ENCODE measurements at places on chromosomes 3 and 15.

- DNase-seq = no peak
Observed at GRCh38 chr15:45093622-45094357, 20.2 kb downstream of the DUOX2 start.

- no peak for DNase-seq
Observed at GRCh38 chr15:88480981-88481380, 13.5 kb downstream of the MRPS11 start.

- DNase-seq = no peak
Observed at GRCh38 chr3:158159714-158160113, 49.8 kb downstream of the RSRC1 start.

GRCh38 chr3:113275583-113275928 lies 64.2 kb downstream of the BOC start:
- no peak for DNase-seq

DNA sequence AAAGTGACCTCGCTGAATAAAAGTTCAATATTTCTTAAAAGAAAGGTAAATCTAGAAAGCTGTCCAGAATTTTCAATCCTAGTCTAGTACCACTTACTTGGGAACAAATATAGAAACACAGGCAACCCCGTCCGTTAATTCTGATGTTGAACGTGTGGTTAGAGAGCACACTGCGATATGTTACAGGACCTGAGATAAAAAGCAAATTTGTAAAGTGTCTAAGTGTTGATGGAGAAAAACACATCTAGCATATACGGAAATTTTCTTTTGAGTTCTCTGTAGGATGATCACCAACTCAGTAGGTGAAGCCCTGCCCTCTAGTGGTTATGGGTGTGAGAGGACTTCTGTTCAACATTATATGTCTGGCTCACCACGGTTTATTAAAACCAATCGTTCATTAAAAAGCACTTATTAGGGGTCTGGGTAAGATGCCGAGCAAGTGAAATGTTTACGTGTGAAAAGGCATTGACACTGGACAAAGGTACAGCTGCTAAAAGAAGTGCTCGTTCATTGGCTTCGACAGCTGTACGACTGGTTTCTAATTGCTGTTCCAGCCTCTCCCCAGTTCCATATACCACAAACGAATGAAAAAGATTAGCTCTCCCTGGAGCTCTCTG lies 1.0 kb upstream of the ATP2C1 start:
- DNase-seq = peak; percentile 83

DNA sequence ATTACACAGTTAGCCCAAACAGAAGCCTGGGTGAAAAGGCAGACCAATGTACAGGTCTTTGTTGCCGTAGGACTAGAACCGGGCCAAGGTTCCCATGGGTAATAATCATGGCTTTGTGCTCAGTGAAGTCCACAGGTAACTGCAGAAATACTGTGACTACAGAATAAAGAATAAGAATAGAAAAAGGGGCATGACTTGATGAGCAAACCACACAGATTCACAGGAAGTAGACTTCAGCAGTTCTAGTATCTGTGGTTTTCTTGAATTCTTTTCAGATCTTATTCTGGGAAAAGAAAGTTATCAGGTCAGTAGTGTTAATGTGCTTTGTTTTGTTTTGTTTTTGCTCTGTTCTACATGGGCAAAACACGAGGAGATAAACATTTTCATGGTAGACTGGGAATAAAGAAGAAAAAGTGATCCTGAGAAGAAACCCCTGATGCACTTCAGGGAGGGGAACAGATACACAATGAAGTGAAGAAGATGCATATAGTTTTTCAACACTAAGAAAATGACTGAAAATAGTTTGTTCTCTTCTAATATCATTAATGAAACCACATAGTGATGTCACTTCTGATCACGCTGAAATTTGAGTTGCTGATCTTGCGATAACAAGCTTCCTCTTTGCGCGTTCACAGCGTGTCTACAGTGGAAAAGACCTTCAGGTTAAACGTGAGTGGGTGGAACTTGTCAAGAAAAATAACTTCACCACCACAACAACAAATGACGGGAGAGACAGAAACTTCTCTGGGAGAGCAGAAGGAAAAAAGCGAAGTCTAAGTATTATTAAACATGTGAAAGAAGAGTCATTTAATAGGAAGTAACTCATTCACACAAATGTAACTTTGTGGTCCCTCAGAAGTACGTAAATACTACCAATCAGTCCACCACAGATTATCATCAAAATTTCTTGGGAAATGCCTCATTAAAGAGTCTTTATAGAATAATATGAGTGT lies 315.8 kb upstream of the SATB1 start:
- peak; percentile 87 for DNase-seq

DNA sequence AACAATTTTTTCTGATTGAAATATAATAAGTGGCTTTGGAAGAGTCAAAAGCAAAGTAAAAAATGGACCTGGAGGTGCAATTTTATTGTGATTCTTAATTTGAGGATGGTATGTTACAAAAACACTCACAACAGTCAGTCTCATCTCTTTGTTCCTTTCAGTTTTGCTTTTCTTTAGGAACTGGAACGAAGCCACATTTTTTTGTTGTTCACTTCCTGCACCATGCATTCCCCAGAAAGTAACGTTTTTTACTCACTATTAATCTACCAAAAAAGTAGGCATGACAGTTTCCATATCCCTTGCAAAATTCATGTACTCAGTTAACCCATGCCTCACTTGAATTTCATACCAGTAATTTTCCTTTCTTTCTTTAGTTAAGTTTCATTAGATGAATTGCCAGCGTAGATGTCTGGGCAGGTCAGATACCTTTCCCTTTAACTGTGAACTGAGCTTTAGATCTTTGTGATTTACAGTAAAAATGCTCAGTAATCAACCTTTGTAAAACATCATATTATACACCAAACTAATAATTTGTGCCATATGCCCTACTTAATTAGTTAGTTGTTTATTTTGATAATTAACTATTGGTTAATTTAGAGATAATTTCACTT lies 384.3 kb downstream of the ROBO1 start:
- DNase-seq = no peak

- DNase-seq = peak; percentile 29
Observed at GRCh38 chr3:157572559-157573270, 69.5 kb upstream of the VEPH1 start.

- no peak for DNase-seq
Observed at GRCh38 chr3:4011166-4011565, 211.9 kb downstream of the LRRN1 start.

GRCh38 chr15:63050731-63051155 lies 8.2 kb downstream of the TPM1 start:
- DNase-seq = no peak

Measured in CD4-positive, alpha-beta T cell treated with Interleukin-10 for 1 hour (primary cell).